ENCODE measurements at places on chromosomes 2 and 18.

DNA sequence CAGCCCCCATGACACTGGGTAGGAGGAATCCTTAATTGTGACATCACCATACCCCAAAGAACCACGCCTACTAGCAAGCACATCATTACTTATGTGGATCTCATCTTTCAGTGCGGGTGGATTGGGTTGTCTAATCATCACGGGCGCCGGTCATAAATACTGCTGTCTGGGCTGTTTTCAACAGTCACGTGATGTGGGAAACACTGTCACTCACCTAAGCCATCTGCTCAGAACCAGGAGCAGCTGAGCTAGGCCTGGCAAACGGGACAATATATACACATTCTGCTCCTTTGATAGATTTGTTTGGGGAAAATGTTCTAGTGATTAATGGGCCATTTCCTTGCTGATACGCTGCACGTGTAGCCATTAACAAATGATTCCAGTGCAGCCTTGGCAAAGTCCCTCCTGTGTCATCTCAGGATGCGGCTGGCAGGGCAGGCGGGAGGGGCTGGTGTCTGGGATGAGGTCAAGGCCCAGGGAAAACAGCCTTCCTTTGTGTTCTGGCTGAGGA, 145.9 kb upstream of the COPS8 start:
- DNase-seq = no peak

DNA sequence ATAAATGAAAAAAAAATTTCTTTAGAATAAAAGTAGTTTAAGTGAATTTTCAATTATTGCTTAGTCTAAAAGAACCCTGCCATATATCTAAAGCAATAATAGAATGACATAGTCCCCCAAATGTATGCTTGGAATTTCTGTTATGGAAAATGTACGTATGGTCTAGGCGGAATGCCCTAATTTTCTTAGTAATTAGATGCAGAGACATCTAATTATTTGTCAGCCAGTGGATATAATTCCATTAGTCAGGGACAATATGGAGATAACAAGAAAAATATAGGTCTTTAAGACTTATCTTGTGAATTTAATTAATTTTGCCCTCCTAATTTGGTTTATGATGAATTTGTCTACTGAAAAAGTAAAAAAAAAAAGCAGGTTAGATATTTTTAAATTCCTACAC, 460.9 kb upstream of the SOX11 start:
- DNase-seq = no peak

DNA sequence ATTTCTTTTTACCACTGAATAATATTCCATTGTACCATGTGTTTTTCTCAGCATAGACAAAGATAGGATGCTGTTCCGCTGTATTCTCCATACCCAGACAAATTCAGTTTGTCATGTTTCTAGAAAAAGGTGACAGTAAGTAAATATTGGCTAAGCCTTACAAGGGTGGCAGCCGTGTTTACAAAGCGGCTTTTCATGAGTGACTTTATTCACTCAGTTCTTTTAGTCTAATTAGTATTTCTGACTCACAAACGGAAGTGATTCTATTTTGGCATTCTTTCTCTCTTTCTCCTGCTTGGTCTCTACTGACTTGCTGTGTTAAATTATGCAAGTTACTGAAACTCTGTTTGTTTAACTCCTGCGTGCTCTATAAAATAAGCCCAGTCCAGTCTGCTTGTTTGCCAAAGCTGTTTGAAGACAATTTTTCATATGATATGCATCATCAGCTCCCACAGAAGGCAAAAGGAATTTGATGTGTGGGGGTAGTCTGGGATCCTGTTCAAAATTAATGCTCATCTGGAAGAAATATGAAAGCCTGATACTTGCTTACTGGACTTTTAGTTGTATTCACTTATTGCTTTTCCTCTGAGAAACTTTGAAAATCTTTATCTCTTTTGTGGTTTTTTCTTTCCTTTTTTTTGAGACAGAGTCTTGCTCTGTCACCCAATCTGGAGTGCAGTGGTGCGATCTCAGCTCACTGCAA, 2.3 kb upstream of the PLEKHH2 start:
- no peak for DNase-seq

DNA sequence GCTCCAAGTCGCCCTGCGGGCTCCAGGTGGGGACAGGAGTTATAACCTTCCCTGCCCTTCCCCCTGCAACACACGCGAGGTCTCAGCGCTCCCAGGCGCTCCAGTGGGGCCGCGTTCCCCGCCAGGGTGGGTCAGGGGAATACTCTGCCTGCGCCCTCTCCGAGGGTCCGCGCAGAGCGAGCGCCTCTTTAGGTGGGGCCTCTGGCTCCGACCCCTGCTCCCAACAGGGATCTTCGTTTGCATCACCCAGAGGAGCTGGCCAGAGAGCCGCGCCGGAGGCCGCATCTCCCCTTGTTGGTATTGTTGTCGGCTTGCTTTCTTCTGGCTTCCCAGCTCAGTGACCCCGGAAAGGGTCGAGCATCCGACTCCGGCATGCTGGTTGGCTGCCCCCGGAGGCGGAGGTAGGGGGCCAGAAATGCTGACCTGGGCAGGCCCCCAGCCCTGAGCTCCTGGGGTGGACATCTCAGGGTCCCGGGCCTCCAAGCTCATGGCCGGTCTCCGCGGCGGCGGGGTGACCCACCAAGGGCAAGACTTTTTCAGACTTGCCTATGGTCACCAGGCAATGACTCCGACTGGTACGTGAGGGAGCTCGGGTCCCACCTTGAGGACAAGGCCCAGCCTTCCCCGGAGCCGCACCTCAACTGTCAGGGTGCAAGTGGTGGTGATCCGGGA, 11.2 kb upstream of the EN1 start:
- no peak for DNase-seq

DNA sequence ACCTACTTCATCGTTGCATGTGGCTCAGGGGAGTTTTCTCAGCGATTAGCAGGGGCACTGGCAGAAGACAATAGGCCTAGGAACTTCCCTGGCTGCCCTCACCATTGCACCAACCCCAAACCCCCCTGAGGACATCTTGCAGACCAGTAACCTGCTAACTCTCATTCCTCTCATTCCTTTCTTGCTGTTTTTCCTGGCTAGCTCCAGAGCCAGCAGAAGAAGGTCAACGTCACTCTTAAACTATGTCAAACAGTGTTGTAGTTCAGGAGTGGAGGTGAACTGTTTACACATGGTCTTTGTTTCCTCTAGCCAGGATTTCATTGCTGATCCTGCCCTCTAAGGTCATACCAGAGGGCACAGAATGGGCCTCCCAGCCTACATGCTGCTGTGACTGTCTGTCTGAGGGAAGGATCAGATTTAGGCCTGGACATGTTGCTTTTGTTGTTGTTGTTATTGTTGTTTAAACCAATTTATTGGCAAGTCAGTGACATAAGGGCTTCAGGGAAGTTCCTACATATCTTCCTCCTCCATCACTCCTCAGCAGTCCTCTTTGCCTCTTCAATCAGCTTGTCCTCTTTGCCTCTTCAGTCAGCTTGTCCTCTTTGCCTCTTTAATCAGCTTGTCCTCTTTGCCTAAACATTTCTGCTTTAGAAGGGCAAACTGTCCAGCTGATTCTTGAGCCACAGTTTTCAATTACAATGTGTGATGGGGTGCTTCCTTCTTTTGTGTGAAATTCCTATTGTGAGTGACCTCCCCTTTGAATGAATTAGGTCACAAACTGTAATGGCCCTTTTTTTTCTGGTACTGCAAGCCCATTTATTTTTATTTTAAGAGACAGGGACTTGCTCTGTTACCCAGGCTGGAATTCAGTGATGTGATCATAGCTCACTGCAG, 471.9 kb upstream of the TNP1 start:
- DNase-seq = no peak

- peak; percentile 86 for DNase-seq
Observed at GRCh38 chr2:232315049-232315922, 63.3 kb upstream of the ALPP start.

DNA sequence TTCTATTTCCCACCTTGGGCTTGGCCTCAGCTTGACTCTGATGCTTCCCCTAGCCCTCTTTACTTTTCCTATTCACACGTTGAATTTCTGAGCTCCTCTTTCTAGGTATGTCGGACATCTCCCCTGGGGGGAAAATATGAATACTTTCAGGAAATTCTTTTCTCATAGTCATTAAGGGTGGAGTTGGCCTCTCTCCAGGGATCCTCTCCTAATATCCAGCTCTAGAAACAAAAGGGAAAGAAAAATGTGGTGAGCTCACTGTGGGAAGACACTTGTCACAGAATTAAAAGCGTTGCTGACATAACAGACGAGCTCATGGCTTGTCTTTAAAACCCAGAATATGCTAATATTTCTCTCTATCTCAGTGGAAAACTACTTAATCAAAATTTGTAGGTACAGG, 132.7 kb upstream of the MEX3C start:
- no peak for DNase-seq

DNA sequence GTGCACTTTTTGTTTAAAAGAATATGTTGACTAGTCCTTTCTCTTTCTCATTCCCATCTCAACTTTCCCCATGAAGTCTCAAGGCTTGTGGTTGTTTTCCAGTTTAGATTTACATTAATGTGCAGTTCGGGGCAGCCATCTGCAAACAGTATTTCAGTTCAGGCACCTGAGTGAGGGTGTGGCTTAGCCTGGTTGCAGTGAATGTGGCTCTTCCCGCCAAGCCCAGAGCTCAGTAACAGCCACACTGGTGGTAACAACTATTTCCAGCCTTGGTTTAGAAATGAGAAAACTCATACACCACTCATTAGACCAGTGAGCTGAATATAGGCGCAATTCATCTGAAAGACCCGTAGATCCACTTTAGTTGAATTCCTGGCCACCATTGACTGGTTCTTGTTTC, 394.3 kb downstream of the CMPK2 start:
- no peak for DNase-seq

All from CD4-positive, alpha-beta T cell treated with Interleukin-17A for 1 hour (primary cell).